Calu3 (cell line): ENCODE measurements at places on chromosomes 6 and 20. TPM values are rescaled to one million over a fixed set of nuclear protein-coding genes. Genes with fewer than 3 reads are reported as not detected.

CRISP2 gene
- total RNA-seq, result not detected in 2 replicates

ARMC2 gene
- total RNA-seq, result 4.5 and 7.1 TPM in 2 replicates

GRCh38 chr6:4606821-4607704, 169.1 kb upstream of the CDYL start:
- DNase-seq, result peak; percentile 51

DNA sequence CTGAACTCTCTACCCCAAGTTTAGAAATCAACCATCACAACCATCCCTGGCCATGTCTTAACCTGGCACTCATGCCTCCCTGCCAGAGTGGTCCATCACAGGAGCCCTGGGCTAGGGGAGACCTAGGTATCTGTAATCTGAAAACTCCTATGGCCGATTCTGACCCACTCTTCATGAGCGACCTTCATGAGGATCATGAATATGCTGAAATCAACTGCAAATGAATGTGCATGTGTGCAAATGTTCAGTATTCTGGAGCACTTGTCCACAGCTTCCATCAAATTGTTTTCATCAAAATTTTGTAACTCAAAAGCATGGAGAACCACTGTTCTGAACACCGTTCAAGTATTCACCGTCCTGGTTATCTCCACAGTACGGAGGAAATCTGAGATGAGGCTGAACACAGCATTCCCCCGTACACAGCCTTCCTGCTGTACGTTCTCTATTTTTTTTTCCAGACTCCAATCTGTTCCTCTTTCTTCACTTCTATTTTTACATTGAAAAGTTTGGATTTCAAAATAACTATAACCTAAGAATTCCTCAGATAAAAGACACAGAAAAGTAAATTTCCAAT, 17.7 kb downstream of the METTL24 start:
- DNase-seq, result no peak

DNA sequence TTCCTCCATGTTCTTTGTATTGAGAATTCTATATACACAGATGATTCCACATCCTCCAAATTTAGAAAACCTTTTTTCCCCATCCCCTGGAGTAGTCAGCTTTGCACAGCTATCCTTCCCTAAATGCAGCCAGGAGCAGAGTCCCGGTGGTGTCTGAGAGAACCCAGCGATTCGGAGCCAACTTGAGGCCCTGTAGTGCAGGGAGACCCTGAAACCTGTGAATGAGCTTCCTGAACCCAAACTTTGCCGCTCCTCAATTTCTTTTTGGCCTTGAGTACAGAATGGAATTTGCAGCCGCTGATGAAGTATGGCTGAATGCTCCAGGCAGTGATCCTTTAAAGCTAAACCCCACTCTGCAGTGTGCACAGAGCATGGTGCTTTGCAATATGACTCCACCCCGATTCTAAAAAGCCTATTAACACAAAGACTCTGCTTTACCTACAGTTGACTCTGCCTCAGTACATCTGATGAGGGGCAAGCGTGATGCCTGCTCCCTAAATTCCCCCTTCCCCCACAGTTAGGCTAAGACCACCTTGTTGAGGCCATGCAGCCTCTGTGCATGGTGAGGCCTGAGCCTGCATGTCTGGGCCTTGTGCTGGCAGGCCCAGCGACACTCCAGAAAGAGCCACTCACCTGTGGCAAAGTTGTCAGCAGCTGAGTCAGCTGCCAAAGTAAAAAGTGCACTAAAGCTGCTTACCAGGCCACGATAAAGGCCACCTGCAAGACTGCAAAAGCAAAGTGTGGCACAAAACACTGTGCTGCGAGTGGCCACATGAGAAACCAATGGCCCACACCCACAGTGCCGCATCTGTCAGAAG, 82.1 kb downstream of the PLEKHG1 start:
- no peak for DNase-seq

DNA sequence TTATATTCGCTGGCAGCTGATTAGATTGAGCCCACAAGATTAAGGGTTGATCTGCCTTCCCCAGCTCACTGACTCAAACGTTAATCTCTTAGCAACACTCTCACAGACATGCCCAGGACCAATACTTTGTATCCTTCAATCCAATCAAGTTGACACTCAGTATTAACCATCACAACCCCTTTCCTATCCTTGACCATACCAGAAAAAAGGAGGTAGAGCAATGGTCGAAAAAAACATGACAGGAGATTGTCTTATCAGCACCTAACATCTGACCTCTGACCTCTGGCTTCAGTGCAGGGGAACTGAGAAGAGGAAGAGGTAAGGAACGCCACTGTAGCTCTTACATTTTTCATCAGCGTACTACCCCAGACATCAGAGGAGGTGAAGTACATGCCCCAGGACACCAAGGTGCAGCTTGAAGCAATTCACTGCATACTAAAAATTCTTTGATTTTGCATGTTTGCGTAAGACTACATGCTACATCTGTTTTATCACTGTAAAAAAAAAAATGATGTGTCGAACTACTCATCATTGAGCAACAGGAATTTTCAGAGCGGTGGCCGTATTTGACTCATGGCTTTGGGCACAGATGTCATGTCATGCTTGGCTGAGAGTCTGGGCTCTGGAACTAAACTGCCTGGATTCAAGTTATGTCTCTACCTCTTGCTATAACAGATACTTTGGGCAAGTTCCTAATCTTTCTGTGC, 188.0 kb upstream of the TAB2 start:
- DNase-seq, result no peak
